ENCODE measurements at places on chromosomes 16 and 17. TPM values are rescaled to one million over a fixed set of nuclear protein-coding genes. Genes with fewer than 3 reads are reported as not detected.

DNA sequence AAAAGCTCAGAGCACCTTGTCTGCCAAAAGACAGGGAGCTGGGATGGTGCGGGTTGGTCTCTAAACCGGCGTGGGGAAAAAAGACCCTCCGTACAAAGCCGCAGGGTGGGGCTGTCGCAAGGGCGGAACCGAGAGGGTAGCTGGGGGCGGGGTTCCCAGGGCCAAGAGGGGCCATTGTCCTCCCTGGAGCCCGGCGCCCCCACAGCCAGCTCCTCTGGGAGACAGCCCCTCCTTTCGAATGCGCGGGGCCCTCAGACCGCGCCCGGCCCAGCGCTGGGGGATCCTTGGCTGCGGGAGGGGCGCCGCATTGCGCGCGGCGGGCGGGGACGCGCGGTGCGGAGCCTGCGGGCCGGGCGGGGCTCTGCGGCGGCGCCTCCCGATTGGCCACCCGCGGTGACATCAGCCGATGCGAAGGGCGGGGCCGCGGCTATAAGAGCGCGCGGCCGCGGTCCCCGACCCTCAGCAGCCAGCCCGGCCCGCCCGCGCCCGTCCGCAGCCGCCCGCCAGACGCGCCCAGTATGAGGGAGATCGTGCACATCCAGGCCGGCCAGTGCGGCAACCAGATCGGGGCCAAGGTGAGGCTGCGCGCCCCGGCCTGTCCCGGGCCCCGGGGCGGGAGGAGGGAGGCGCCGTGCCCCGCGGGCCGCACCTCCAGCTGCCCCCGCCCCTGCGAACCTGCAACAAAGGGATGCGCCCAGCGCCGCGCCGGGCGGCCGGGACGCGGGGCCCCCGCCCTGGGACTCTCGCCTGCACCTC, at the start of gene TUBB3:
Gene TUBB3, plus strand, starts transcription at position 459 of the 756 bp plus-strand sequence. Its CDS starts 60 bp downstream, at position 519.
- DNase-seq, result peak; percentile 40

DNA sequence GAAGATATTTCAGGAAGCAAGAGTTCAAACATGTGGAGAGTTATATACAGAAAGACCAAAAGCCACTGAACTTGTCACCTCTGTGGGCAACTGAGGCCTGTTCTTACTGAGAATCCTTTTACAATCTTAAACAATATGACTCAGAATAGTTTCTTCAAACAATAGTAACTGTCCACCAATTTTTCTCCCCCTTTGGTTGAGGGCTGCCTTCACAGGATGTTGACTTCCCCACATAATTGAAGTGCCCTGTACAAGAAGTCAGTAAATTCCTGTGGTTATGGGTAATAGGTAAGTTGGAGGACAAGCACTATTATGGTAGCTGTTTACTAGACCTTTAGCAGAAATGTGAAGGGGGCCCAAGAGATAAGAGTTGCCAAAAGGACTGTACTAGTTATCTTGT, 215.8 kb downstream of the CDH8 start:
- no peak for DNase-seq

GRCh38 chr16:8053437-8053836, 536.9 kb downstream of the TMEM114 start:
- DNase-seq, result no peak

GRCh38 chr17:39513309-39513708, 52.0 kb downstream of the CDK12 start:
- DNase-seq, result no peak

The ARL6IP1 gene
- polyA plus RNA-seq, result 208 TPM

Measured in right lung (tissue), 10 donors.